ENCODE measurements at places on chromosomes 11 and 22.

- no peak for DNase-seq
Observed at GRCh38 chr11:119185981-119186634, 833 bp downstream of the NHERF4 start.

DNA sequence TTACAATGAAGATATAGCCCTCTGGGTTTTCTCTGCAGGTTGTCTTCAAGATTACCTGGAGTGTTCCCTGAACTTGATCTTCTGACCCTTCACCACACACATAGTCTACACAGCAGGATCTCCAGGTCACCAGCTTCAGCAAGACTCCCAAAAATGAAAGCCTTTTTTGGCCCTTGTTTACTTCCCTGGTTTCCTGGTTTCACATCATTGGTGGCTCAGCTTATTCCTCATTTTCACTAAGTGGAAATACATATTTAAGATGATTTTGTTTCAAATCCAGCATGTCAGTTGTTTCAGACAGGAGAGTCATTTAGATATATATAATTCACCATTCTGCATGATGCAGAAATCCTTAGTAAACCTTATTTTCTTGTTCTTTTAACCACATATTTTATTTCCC lies 41.6 kb upstream of the MPEG1 start:
- no peak for DNase-seq

GRCh38 chr11:75031771-75032549 lies 43.2 kb downstream of the NEU3 start:
- DNase-seq, result peak; percentile 56

DNA sequence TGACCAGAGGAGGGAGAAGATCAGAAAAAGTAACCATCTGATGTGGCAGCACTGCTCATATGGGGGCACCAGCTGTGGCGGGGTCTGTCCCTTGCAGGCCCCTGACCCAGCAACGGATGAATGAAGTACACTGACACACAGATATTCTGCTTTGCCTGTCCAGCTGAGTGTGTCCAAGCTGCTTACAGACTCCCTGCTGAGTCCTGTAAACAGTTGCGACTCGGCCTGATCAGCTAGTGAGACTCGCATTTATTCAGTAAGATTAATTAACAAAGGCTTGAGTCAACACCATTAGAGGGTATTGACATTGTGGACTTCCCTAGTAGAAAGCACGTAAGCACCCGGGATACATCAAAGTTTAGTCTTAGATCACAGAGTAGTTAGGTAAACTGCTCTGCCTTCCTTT lies 15.3 kb upstream of the OR10D3 start:
- DNase-seq, result no peak

GRCh38 chr11:70834277-70834940 lies 418.0 kb downstream of the SHANK2 start:
- no peak for DNase-seq

GRCh38 chr11:76806131-76806530 lies 23.0 kb downstream of the TSKU start:
- DNase-seq, result no peak

DNA sequence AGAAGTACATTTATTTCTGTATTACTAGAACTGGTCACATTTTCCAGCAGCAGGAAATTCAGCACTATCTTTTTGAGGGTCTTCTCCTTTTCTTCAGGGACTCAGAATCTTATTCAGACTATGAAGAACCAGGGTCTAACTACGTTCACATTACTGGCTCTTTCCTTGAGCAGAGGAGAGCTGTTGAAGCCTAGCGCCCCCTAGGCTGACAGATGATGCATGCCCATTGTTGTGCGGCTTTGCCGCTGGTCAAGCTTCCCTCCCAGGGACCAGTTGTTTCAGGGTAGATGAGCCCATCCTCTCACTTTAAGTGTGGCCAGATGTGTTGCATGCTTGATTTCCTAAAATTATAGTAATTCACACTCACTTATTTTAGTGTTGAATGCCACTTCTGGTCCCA lies 168.2 kb upstream of the PDGFD start:
- DNase-seq, result no peak

DNA sequence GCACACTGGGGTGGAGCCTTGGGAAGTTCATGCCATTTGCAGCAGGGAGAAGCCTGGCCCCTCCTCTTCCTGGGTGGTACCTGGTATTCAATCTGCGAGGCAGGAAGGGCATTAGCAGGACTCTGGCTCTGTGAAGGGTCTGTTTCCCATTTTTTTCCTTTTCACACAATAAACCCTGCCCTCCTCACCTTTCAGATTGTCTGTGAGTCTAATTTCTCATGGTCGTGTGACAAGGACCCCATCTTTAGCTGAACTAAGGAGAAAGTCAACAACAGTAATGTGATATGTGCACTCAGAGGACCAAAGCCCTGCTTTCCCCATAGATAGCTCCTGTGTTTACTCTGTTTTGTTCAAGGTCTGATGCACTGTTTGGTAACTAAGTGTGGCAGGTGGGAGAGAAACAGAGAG lies 26.6 kb upstream of the CASP4 start:
- no peak for DNase-seq

DNA sequence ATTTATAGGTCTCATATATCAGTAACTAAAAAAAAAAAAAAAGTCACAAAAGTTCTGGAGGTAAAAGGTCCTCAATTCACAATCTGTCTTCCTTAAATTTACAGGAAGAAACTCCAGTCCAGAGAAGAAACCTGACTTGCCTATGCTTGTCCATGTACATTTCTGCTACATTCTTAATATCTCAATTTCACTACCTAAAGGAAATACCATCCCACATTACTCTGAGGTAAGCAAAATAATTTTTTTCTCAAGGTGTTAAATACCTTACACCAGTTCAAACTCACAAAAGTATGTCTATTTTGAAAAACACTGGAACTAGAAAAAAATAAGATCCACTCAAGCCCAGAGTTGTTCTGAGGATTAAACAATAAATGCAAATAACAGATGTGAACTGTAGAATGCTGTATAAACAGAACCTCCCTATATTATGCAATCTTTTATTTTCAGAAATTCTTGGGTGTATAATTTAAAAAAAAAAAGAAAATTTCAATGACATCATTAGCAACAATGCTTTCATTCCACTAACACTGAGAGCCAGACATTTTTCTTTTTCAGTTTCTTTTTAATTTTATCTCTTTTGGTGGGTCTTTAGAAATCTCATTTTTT lies 49.9 kb upstream of the GDPD4 start:
- DNase-seq, result no peak

DNA sequence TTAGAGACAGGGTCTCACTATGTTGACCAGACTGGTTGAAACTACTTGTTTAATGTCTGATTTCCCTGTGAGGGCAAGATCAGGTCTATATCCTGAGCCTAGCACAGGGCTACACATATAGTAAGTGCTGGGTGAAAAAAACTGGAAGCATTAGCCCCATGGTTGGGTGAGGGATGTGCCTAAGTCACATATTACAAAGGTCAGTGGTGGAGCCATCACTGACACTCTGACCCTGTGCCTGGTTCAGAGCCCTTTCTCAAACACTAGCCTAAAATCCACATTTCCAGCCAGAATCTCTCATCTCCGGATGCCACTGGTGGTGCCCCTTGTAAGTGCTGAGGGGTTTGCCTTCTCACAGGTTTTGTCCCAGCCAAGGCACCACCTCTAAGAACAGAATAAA lies 9.0 kb downstream of the TBC1D10A start:
- DNase-seq, result no peak

DNA sequence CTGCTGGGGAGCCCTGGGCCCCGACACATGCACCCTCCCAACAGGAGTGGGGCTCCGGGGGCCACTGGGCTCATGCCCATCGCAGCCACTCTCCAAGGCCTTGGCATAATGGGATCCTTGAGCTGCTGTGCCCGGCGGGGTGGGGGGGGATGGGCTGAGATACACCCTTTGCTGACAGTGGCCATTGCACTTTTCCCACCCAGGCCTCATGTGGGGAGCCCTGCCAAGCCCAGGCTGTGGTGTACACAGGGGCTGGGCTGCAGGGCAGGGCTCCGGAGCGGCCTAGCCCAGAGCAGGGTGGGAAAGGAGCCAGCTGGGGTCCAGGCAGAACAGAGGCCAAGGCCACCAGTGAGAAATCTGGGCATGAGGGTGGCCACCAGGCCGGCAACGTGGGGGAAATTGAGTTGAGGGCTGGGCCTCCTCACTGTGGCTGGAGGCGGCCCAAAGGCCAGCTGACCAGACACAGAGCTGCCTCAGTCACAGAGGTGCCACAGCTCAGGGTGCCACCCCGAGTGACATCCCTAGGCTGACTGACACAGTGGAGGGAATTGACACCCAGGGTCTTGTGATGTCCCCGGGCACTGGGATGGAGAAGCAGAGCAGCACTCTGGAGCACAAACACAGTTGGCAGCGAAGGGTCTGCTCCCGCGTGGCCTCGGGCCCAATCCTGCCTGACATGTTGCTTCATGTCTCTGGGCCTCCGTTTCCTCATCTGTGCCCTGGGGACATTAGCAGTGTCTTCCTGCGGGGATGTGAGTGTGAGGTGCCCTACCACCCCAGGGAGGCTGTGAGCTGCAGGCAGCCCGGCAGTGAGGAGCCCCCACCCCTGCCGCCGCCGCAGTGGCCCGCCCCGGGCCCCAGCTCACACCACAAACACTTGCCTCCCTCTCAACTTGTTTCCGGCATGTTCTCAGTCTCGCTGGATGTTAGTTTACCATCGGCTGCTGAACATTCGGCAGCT lies 30.4 kb downstream of the RTN4R start:
- DNase-seq, result peak; percentile 27

DNA sequence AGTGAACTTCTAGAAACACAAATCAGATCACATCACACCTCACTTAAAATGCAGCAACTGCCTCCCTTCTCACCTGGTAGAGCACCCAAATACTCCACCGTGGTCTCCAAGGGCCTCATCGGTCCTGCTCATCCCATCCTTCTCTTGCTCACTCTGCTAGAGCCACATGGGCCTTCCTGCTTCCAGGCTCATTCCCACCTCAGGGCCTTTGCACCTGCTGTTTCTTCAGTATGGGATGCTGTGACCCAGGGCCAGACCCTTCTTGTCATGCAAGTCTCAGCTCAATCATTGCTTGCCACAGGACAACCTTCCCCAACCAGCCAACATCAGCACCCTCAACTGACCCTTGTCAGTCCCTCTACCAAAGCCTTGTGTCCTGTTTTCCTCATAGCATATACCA lies 124.9 kb downstream of the GALNT18 start:
- no peak for DNase-seq

GRCh38 chr11:108210441-108210840 lies 12.0 kb downstream of the NPAT start:
- no peak for DNase-seq

- DNase-seq, result no peak
Observed at GRCh38 chr11:87803748-87804147, 371.5 kb downstream of the RAB38 start.

GRCh38 chr11:70897429-70897828 lies 354.9 kb downstream of the SHANK2 start:
- DNase-seq, result no peak

GRCh38 chr11:31484497-31484896 lies 24.9 kb downstream of the IMMP1L start:
- no peak for DNase-seq

DNA sequence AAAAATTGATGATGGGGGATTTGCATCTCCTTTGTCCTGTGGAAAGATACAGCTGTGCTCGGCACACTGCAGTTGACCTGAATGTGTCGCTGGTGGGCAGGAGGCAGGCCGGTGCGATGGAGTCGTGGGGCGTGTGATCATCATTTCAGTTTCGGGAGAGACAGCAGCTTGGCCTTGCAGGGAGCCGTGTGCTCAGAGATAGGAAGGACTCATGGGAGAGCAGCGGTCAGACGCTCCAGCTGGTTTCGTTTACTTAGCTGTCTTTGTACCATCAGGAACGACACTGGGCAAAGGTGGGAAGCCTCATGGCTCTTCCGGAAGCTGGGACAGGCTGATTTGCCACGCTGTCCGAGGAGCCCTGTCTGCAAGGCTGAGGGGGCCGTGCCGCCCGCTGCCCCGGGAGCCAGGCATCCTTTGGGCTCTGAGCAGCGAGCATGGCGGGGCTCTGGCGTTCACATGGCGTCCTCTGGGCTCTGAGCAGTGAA lies 32.7 kb downstream of the GRAMD4 start:
- no peak for DNase-seq

- DNase-seq, result no peak
Observed at GRCh38 chr11:94593030-94593429, 25.9 kb downstream of the PIWIL4 start.

DNA sequence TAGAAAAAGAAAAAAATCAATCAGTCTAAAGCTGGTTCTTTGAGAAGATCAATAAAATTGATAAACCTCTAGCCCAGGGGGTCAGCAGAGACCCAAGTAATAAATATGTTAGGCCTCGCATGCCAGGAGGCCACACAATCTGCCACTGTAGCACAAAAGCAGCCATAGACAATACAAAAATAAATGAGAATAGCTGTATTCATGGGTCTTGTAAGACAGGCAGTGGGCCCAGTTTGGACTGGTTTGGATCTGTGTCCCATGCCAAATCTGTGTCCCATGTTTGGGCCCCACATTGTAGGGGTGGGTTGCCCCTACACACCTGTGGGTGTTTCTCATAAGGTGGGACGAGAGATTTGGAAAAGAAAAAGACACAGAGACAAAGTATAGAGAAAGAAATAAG lies 6.6 kb upstream of the PLAAT4 start:
- no peak for DNase-seq

DNA sequence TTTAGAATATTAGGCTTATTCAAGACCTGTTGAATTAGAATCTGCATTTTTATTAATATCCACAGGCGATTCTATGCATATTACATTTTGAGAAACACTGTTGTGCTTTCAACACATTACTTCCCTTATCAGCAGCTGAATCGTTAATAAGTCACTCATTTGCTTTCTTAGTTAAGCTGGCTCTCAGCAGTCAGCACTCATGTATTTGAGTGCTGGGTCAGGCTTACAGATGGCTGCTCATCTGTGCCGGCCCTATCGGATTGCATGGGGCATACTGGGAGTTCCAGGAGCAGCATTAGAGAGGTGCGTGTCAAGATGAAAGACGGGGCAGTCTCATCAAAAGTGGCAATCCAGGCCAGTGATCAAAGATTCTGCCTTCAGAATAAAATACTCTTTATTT lies 10.8 kb upstream of the OR51L1 start:
- no peak for DNase-seq
